ENCODE measurements at places on chromosomes 1 and 21.

DNA sequence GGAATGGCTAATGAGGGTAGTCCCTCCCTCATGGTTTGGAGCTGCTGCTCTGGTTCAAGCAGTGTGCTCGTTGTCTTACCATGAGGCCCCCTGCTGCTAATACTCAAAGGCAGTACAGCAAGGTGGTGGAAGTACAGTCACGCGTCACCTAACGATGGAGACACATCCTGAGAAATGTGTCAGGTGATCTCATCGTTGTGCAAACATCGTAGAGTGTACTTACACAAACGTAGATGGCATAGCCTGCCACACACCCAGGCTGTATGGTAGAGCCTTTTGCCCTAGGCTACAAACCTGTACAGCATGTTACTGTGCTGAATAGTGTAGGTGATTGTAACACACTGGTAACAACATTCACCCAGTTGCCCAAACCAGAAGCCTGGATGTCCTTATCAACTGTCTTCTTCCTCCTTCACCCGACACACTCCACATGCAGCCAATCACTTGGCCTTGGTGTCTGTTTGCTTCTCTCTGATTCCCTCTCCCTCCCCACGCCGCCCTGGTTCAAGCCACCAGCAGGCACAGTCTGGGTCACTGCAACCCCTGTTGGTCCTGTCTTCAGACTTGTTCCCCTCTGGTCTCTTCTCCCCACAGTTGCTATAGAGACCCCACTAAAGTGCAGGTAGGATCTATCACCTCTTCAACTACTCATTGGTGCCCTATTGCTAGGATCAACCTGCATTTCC lies 6.0 kb upstream of the KCNA2 start:
- no peak overlapping the region for H3K27ac ChIP-seq
- DNase-seq: no peak

DNA sequence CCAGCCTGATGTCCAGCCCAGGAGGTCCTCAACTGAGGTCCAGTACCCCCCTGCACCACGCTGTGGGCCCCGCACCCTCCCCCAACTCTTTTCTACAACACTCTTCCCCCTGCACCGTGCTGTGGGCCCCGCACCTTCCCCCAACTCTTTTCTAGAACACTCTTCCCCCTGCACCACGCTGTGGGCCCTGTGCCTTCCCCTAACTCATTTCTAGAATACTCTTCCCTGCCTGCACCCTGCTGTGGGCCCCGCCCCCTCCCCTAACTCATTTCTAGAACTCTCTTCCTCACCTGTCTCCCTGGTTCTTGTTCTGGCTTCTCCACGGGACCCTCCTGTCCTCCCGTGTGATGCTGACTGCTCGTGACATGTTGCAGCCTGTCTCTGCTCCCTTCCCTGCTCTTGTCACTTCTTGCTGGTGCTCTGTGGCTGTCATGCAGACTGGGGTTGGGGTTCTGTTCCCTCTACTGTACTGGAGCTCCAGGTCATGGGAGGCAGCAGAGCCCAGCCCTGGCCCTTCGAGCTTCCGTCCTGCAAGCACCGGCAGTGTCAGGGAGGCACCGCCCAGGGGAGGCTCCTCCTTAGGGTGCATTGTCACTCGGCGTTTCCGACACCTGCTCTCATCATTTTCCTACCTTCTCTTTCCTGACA lies 160.1 kb upstream of the COL6A1 start:
- H3K36me3 ChIP-seq: no peaks in the 10 kb centered on the region
- H3K4me3 ChIP-seq: no peak overlapping the region
- H3K27ac ChIP-seq: no peak overlapping the region
- no peaks in the 10 kb centered on the region for H3K4me1 ChIP-seq

- H3K36me3 ChIP-seq: no peaks in the 10 kb centered on the region
- no peak overlapping the region for H3K4me3 ChIP-seq
- H3K27ac ChIP-seq: no peak overlapping the region
- no peaks in the 10 kb centered on the region for H3K4me1 ChIP-seq
Observed at GRCh38 chr1:198622001-198622400, 16.8 kb upstream of the PTPRC start.

DNA sequence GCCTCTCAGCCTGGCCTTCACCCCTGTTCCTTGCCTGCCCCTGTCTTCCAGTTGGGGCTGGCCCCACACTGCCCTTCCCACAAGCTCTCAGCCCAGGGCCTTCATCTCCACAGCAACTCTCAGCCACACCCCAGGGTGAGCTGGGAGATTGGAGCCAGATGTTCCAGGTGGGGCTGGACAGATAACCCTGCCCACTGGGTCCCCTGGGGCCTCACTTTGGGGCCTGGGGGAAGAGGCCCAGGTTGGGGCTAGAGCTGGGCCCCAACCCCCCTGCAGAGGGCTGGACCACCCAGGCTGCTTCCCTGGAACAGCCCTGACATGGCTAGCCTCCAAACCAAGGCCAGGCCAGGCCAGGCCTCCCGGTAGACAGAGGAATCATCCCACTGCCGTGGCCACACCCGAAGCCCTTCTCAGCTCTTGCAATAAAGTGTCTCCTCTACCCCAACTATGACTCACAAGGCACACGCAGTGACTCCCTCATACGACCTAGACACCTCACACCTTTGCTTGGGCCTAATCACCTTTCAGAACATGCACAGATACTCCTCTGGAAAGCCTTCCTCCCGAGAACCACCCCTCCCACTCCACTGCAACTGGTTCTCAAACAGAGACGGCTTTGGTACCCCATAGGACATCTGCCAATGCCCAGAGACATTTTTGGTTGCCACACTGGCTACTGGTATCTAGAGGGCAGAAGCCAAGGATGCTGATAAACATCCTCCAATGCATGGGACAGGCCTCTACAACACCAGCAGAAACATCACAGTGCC lies 22.2 kb downstream of the SLC2A1 start:
- H3K4me1 ChIP-seq: peaks cover 51% of the 10 kb centered on the region
- peak overlapping the region; percentile 56 for H3K27ac ChIP-seq
- H3K27me3 ChIP-seq: no peaks in the 10 kb centered on the region
- no peak overlapping the region for H3K4me3 ChIP-seq
- H3K36me3 ChIP-seq: no peaks in the 10 kb centered on the region

- no peak for DNase-seq
- H3K4me3 ChIP-seq: no peak overlapping the region
- no peak overlapping the region for H3K27ac ChIP-seq
Observed at GRCh38 chr1:51955797-51956527, 34.5 kb downstream of the RAB3B start.

- DNase-seq: no peak
- H3K27ac ChIP-seq: no peak overlapping the region
- no peaks in the 10 kb centered on the region for H3K27me3 ChIP-seq
- H3K4me3 ChIP-seq: no peak overlapping the region
Observed at GRCh38 chr1:7620196-7620595, 150.9 kb upstream of the VAMP3 start.

All from breast epithelium (tissue), 4 donors.